ENCODE measurements at places on chromosomes 16 and 17. TPM values are rescaled to one million over a fixed set of nuclear protein-coding genes. Genes with fewer than 3 reads are reported as not detected.

PIRT gene
- not detected for total RNA-seq

C16orf90 gene
- total RNA-seq = not detected

CHST6 gene
- not detected for total RNA-seq

SPATA22 gene
- total RNA-seq = 0.81 TPM

RAB34 gene
- total RNA-seq = 11.8 TPM

All from activated CD4-positive, alpha-beta T cell treated with anti-CD3 and anti-CD28 coated beads, Interleukin-2, amount 10 ng/mL, durations not matched to agents 7 days and 5 days (primary cell).